ENCODE measurements at places on chromosomes 7 and 10.
A peak's percentile ranks its signal among the peaks of the same experiment; 100 is the strongest.

GRCh38 chr10:6840766-6841165, 260.7 kb upstream of the PRKCQ start:
- no peak for DNase-seq

DNA sequence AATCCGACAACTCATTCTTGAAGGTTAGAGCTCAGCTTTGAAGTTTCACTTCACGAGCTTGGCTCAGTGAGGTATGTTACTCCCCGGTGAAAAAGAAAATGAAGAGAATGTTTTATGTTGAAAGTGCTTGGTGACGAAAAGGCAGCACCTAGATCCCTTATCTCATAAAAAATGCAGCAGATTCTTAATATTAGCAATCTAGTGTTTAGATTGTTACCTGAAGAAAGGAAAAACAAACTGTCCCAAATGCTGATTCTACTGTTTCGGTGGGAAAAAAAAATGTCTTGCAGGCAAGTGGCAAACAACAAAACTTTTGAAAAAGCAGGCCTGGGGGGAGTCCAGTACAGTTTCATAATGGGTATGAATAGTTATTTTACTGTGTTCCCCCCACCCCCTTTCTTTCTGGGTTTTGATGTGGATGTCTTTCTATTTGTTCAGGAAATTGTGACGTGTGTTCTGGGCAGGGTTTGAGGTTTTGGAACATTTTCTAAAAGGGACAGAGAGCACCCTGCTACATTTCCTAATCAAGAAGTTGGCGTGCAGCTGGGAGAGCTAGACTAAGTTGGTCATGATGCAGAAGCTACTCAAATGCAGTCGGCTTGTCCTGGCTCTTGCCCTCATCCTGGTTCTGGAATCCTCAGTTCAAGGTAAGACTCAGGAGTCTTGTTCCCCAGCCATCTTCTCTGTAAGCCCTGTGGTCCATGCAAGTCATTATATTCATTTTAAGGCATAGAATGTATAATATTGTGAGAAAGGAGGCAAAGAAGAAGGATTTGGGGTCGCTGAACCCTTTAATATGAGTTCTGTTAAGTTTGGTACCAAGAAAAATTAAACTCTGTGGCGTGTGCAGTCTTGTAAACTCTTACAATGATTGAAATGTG, at the start of gene SRGN:
SRGN (plus strand) TSS at position 514 of the 881 bp plus-strand sequence; CDS start at position 569, 55 bp downstream.
- DNase-seq = peak; percentile 74

DNA sequence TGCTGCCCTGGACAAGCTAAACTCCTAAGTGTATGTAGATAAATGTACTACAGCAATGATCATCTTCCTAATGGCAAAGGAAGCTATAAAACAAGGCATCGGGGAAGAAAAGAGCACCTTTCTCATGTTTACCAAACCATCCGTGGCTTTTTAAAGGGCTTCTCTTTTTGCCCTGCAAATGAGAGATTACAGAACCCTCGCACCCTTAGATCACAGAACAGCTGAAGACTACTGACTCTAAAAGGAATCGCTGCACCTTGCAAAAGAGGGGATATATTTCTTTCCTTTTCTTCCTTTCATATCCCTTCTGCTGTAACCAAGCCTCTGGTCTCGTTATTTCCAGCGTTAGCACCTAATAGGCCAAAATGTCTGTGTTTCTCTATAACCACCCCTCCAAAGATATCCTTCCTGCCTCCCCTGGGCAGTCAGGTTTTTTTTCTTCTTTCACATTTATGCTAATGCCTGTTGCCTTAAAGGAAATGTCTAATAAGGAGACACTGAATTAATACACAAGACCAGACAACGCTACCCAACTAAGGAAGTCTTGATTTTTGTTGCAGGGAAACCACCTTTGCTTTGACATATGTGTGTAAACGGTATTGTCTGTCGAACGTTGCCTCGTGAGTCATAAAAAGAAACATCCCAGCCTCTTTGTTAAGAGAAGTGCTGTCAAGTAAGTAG, 10.5 kb downstream of the ST8SIA6 start:
- no peak for DNase-seq

- no peak for DNase-seq
These were observed 279.1 kb downstream of the PHF14 start for GRCh38 chr7:11252705-11253272.

DNA sequence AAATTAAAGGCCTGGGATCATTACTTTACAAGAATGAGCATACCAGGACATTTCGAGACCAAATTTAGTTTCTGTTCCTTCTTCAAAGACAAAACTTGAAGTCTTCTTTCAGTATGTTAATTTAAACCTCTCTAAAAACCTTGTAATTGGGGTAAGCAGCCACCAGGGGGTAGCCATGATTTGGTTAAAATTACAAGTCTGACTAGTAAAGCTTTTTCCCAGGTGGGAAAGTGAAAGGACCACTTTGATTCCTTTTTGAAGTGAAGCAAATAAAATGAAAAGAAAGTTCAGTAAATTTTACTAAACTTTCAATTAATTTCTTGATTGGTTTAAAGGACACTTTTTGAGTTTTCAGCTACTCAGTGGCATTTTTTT, 294.3 kb downstream of the BBS9 start:
- no peak for DNase-seq

DNA sequence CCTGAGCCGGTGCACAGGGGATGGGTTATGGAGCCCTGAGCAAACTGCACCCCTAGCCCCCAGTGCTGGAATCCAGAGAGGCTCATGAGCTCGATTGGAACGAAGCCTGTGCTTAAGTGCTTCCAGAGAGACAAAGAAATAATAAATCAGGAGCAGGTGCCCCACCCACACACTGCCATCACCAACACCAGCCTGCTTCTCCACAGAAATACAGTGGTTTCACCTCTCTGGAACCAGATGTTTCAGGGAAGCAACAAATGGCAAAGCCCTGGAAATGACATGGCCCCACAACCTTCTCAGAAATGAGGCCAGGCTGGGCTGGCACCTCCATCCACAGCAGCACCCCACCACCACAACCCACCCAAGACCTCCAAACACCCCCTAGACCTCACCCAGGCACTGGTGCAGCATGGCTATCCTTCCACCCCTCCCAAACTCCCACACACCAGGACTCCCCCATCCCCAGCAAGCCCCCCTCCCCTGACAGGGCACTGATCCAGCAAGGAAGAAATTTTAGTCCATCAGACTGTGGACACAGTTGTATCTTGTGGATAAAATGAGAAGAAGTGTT, 4.1 kb upstream of the SLC18A3 start:
- DNase-seq = no peak

DNA sequence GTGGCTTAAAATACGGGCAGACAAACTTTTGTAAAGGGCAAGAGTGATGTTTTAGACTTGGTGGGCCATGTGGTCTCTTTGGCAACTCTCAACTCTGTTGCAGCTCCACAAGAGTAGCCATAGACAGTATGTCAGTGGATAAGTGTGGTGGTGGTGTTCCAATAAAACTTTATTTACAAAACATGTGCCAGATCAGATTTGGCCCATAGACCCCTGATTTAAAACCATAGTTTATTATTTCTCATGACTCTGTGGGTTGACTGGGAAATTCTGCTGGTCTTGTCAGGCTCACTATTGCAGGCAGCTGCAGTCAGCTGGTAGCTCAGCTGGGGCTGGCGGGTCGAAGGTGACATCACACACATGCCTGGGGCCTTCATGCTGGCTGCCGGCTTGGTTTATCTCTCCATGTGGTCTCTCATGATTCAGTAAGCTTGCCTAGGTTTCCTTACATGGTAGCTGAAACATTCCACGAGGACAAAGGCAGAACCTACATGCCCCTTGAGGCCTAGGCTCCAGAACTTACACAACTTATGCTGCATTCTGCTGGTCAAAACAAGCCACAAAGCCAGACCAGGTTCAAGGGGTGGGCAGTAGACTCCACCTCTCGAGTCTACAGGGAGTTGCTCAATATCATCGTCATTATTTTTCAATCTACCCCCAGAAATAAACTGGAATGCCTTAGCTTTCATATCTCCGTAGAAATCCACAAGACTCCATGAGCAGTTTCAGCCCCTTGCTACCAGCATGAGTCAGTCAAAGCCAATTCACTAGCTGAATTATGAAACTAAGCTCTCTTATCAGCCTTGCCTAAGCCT, 245.7 kb downstream of the WDR11 start:
- DNase-seq = no peak

DNA sequence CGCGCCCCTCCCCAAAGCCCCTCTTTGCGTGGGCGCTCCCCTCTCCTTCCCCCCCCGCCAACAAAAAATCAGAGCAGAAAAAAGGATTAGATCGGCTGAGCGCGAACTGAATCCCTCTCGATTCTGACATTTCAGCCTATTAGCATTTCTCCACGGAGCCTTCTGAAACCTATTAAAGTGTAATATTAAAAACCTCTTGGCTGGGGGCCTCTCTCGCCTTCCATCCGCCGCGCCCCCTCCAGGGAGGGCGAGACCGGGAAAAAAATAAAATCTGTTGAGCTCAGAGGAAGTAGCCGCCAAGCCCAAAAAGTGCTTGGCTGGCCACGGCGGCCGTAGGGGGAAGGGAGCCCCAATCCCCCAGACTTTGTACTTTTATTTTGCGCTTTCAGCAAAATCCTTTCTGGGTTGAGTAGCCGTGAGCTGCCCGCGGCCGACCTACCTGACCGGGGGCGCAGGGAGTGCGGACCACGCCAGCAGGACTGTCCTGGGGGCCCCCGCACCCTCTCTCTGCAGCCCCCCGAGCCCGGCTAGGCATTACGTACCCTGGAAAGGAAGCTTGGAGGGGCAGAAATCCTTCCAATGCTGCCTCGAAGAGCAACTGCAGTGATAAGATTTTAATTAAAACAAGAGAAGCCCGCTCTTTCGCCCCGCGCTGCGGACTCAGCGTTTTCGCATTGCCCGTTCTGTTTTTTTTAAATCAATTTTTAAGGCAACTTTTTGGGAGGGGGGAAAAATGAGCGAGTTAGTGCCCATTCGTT, 1.3 kb upstream of the TNRC18 start:
- DNase-seq = peak; percentile 38

GRCh38 chr10:73843261-73843660, 31.1 kb downstream of the CAMK2G start:
- DNase-seq = no peak

DNA sequence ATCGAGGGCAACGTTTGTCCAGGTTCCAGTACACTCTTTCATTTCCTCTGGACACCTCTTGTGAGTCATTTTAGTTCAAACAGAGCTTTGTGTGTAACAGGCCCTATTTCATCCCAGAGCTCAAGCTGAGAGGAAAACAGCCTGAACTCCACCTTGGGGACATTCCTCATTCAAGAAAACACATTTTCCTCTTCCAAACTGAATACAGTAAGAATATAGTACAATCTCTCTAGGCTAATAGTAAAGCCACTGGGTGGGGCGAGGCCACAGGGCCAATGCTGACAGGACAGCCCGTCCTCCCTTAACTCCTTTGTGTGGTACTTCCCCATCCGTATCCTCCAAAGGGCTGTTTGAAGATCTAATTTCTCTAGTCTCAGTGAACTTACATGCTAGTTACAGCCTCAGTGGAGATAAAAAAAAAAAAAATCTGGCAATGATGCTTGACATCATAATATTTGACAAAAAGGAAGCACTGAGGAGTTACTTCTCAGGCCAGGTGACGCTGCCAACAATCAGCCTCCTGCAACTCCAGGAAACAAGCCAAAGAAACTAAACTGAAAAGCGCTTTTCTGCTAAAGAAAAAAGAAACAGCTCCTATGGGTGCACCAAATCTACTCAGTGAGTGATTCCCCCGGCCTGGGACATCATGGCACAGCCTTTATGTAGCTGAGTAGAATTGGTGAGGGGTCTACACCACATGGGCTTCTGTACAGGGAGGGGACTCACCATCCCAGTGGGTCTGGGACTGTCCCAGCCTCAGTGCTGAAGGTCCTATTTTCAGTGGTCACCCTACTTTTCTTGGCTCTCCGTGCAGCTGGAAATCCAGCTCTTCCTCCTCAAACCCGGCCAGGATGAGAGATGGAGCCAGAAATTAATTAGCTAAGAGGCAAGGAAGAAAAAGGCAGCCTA, 238.2 kb upstream of the NEBL start:
- DNase-seq = no peak

DNA sequence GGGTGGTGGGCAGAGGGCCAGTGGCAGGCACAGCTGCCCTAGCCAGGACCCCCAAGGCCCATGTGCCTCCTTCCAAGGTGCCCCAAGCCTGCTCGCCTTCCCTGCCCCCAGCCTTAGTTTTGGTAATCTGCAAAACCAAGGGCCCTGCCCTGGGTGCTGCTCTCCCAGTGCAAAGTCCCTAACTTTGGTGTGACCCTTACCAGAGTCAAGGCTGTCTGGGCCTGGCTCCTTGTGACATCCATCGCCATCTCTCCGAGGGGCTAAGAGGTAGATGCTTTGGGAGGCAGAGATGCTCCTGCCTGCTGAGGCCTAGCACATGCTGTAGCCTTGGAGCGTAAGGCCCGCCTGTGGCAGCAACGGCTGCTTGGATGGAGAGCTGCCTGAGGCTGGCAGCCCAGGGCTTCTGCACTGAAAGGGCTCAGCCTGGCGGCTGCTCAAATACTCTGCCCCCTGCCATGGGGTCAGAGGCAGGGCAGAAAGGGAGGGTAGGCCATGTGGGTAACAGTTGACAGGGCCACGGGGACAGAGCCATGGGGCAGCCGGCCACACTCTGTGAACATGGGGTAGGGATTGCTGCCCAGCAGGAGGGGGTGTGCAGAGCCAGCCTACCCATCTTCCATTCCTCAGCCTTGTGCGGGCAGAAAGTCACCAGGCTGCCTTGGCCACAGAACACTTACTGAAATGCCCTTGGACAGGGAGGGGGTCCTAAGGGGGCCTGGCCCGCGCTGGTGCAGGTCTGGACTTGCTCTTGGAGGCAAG, 17.9 kb upstream of the MYL7 start:
- no peak for DNase-seq

- DNase-seq = no peak
These were observed 96.9 kb downstream of the IQUB start for GRCh38 chr7:123437447-123437995.

GRCh38 chr10:133141958-133142340, 18.1 kb upstream of the KNDC1 start:
- DNase-seq = no peak

DNA sequence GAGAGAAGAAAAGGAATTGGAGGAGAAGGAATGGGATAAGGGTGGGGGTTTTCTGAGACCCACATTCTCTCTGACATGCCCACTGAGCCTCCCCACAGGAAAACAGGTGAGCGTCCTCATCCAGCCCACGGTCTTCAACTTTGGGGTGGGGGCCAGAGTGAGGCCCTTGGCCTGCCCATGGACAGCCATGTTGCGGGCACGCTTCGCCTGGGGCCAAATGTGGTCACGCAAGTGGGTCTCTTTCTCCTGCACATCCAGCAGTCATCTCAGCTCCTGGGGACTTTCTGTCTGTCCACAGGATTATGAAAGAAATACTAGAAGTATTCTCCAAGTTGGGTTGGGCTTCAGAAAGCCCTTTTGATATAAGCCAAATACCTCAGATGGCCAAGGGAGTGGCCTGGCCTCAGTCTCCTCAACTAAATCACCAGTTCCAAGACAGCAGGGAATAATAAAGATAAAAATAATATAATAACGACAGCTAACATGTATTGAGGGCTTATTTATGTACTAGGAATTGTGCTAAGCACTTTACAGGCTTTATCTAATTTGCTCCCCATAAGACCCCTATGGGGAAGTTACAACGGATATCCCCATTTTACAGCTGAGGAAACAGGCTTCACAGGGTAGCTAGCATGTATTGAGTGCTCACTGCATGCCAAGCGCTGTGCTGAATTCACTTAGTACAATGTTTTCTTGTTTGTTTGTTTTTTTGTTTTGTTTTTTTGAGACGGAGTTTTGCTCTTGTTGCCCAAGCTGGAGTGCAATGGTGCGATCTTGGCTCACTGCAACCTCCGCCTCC, 57.2 kb upstream of the LBX1 start:
- DNase-seq = no peak
